NK-92 treated with Interleukin-12 subunit alpha and Interleukin-12 subunit beta, amount 100 ng/mL, for 24 hours (cell line): ENCODE measurements at places on chromosomes 12 and 14.

DNA sequence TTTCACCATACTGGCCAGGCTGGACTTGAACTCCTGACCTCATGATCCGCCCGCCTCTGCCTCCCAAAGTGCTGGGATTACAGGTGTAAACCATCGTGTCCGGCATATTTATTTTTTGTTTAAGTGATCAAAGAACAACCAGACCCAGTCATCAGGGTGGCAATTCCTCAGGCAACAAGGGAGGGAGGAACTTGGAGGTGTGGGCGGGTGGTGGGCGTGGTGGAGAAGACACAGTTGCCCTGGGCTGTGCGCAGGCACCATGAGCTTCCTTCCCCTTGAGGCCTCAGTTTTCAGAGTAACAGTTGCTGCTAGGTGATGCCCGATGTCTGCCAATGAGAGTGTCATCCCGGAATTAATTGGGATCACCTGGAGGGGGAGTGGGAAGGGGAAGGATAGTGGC lies 191.7 kb downstream of the ALG10 start:
- DNase-seq, result no peak

DNA sequence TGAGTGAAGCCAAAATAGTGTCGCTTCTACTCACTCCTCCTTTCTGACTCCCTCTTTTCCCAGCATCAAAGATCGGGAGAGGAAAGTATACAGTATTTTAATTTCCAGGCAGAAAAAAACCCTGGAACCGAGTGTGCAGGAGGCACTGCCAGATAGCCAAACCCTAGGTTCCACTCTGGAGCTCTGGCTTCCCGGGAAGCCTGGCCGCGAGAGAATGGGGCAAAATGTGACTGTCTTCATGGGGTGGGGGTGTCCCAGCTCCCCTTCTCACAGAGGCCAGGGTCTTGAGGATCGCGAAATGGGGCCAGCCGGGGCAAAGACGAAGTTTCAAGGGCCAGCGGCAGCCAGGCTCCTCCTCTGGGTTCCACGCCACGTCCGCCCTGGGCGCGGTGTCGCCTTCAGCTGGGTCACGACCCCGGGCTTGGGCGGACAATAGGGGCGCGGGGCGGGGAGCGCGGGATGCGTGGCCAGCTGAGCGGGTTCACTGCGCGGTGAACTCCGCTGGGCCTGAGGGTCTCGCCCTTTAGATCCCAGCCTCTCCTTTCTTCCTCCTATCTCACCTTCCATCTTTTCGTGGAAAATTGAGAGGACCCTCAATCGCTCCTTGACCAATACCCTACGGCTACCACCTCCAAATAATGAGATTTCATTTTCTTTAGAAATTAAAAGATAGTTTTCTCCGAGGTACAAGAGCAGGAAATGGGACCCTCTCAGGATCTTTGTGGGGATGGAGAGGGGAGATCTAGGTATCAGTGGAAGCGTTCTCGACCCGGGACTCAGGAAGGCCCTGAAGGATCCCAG lies 6.7 kb downstream of the HOXC4 start:
- no peak for DNase-seq

- DNase-seq, result no peak
These were observed 62.0 kb upstream of the TUNAR start for GRCh38 chr14:95814363-95815225.

DNA sequence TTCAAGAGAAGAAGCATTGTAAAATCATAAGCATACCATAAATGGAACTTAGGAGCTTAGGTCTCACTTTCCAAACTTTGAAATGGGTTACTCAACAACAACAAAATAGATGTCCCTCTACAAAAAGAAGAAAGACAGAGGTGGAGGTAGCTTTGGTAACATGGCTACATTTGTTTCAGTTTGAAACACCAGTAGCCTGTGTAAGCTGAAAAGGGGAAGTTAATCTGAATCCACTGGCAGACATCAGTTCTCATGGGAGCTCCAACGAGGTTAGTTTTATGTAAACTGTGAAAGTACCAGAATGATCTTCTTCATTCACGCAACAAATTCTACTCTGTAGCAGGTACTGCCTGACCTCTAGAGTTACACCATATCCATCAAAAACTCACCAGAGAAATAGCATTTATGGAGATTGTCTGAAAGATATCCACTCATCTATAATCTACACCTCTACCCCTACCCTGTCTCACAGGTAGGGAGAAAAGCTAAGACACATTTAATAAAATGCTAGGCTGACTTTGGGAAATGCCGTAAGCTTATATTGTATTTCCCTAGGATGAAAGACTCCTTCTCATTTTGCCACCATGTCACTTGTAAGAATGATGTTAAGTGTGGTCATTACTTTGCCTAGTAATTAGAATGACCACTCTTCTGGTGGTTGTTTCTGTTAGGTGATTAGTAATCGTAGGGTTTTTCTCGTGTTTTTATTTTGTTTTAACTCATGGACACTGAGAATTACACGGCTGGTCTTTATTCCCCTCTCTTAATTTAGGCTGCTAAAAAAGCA lies 224.1 kb downstream of the ASCL1 start:
- DNase-seq, result no peak

GRCh38 chr12:131551675-131552491 lies 159.0 kb upstream of the SFSWAP start:
- no peak for DNase-seq

- no peak for DNase-seq
These were observed 58.9 kb upstream of the EEA1 start for GRCh38 chr12:92987846-92988621.

GRCh38 chr12:33180918-33181317 lies 258.7 kb downstream of the SYT10 start:
- no peak for DNase-seq

DNA sequence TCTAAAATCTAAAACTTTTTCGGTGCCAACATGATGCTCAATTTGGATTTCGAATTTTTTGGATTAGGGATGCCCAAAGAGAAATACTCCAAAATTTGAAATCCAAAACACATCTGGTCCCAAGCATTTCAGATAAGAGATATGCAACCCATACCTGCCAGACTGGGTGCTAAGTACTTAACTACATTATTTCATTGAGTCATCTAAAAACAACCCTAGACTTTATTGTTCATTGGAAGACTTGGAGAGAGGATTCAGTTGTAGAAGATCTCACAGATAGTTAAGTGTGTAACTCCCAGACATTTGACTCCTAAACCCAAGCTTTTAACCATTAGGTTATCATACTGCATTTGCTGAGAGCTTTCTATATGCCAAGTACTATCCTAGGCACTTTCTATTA lies 102.2 kb downstream of the BCAT1 start:
- DNase-seq, result no peak

- no peak for DNase-seq
These were observed 146.4 kb downstream of the FOXN3 start for GRCh38 chr14:89270439-89271227.

DNA sequence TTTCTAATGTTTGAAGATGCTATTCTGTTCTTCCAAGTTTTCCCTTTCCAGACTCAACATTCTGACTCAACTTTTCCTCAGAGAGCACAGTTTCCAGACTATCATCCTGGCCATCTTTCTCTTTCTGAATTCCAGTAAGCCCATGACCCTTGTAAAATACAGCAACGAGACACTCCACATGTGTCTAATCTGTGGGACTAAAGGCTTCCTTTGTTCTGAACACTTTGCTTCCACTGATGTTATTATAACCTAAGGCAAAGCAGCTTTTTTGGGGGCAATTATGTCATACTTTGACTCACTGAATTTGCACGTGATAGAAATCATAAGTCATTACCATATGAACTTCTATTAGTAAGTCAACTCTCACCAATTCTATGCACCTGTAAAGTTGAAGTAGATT lies 6.3 kb upstream of the ART4 start:
- no peak for DNase-seq

GRCh38 chr14:89228921-89229639 lies 188.0 kb downstream of the FOXN3 start:
- DNase-seq, result no peak

- DNase-seq, result no peak
These were observed 32.8 kb downstream of the GALC start for GRCh38 chr14:87960013-87960787.

GRCh38 chr12:120741476-120742421 lies 16.1 kb downstream of the ACADS start:
- DNase-seq, result no peak

GRCh38 chr12:110104188-110105094 lies 19.7 kb upstream of the IFT81 start:
- no peak for DNase-seq
